Hematopoietic multipotent progenitor cell treated with erythropoietin and hydrocortisone succinate and interleukin-3 and kit ligand, for 17 days (in vitro differentiated cells): ENCODE measurements at places on chromosomes 5 and 9.

DNA sequence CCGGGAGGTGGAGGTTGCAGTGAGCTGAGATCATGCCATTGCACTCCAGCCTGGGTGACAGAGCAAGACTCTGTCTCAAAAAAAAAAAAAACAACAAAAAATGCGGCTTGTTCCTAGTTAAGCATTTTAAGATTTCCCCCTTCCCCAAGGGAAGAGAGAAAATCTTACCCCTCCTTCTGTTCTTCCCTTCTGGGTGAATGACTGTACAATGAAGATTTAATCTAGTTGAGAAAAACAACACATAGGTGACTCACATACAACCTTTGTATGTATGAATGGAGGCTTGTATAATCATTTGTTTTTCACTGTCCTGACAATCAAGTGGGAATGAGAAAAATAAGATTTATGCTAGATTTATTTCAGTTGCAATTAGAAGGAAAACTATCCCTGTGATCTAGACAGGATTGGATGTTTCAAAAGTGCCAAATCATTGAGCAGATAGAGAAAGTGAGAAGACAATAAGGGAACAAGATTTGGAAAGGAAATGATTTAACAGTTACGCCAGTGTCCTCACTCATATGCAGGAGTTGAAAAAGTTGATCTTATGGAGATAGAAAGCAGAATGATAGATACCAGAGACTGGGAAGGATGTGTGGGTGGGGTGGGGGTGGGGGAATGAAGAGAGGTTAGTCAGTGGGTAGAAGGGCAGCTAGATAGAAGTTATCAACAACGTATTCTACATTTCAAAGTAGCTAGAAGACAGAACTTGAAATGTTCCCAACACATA is 16.7 kb downstream of the GDA start:
- DNase-seq = no peak

DNA sequence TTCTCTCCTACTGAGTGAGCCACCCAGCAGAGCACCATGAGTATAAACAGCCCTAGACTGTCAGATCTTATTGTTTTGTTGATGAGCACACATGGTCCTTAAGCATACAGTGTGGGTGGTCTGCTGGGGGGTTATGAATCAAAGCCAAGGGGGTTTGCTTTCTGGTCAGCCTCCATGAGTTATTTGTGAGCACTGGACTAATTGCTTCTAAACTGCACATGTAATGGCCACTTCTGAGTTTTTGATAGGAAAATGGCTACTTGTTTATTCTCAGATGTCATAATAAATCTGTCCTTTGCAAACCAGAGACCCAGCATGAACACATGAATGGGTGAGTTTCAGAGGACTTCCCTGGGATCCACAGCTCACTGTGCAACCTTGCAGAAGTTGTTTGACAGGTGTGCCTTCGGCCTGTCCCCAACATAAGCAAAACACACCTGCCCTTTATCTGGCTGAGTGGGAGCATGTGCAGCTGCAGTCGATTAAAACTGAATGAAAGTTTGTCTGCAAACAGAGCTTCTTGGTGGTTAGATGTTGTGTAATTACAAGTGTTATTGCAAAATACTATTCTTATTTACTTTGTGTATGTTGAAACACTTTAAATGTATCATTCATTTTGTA is 35.9 kb downstream of the MAMDC2 start:
- DNase-seq = no peak

- DNase-seq = no peak
Observed at GRCh38 chr5:154997746-154998145, 15.8 kb upstream of the KIF4B start.

- no peak for DNase-seq
Observed at GRCh38 chr5:73312872-73313510, 135.6 kb downstream of the FOXD1 start.
